ENCODE measurements at places on chromosomes 1 and 21.

DNA sequence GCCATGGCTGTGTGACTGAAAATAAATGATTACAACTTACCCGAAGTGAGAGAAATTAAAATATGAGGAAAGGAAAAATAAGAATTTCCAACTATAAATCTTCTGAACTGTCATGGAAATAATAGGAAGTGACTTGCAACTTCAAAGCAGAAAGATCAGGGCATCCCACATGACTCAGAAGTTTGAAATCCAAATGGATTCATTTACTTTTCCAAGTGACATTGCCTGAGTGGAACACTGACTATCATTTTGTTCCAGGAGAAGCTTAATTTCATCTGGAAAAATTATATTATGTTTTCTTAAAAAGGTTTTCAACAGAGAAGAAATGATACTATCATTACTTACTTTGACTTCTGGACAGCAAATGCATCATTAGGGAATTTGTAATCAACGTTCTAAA lies 110.8 kb downstream of the GREM2 start:
- no peak for DNase-seq

- DNase-seq, result no peak
These were observed 14.8 kb upstream of the ZNF669 start for GRCh38 chr1:247118946-247119446.

DNA sequence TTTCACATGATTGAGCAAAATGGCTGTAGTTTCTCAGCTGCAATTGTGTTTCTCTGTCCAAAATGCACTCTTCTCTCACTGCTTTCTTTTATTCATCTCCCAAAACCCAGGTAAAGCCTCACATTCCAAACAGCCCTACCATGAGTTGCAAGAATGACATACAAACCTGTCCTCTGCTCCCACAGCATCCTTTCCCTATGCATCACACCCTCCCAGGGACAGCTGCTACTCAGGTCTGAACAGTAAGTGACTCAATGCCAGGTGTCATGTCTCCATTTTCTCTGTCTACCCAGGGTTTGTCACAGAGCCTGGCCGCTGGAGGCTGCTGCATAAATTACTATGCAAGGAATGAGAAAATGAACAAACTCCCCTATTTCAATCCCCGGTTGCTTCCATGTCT lies 118.5 kb downstream of the PLD5 start:
- no peak for DNase-seq

- DNase-seq, result no peak
These were observed 194.0 kb downstream of the KCNK2 start for GRCh38 chr1:215276582-215276981.

DNA sequence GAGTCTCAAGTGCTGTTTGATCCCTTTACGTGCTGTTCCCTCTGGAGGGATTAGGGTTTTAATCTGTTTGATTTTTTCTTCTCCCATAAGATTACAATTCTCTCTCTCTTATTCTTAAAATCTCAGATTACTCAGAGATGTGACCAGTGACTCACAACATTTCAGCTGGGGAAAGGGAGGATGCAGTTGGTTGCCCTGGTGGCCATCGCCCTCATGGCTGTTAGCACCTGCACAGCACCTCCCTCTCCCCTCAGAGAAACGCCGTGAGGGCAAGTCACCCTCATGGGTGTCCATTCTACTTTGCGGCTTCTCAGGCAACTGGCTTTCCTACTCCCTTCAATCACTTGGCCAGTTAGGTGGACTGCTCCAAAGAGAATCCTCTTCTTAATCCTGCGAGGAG lies 42.4 kb upstream of the KCNA3 start:
- no peak for DNase-seq

DNA sequence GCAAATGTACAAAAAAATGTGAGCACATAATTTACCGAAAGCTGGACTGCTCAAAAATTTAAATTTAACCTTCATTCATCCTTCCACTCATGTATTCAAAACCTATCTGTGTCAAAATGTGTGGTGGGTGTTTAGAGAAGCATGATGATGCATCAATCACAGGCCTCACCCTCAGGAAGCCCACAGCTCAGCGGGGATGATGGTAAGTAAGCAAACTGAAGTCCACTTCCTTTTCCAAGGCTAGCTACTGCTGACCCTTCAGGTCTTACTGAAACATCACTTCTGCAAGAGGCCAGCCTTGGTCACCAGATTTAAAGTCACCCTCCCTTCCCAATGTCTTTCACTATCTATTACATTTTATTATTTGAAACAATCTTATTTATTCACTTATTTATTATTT lies 254.5 kb downstream of the DNM3 start:
- DNase-seq, result no peak
